ENCODE measurements at places on chromosomes 2 and 18.

DNA sequence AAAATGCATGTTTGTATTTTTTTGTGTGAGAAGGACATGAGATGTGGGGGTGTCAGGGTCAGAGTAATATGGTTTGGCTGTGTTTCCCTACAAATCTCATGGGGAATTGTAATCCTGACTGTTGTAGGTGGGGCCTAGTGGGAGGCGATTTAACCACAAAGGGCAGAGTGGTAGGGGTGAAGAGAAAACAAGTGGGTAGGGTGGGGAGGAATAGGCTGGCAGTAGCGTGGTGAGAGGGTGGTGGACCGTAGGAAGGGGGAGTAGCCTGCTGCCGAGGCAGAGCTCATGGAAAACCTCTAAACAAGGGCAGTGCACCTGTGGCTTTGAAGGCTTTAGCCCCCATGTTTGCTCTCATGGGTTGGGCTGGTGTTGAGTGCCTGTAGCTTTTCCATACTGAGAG is 152.8 kb upstream of the ZNF519 start:
- no peak for DNase-seq

GRCh38 chr18:62838475-62839098 is 123.2 kb downstream of the PHLPP1 start:
- DNase-seq = no peak

GRCh38 chr2:27989149-27989548 is 98.6 kb downstream of the BABAM2 start:
- DNase-seq = no peak

DNA sequence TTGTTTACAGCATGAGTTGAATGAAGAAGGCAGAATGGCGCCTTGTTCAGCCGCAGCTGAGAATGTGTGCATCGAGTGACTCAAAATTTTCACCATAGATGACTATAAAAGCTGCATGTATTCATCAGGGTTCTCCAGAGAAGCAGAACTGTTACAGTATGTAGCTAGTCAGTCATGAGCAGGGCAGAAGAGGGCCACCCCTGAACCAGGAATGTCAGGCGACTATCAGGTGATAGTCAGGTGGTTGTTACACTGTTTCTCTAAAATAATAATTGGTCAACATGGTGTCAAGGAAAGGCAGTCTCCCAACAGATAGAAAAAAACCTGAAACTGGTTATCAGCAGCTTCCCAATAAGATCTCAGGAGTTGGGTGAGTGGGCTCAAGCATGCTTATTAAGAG is 20.2 kb upstream of the NOSTRIN start:
- no peak for DNase-seq

- no peak for DNase-seq
Observed at GRCh38 chr18:47287911-47288585, 36.6 kb upstream of the SKOR2 start.

- DNase-seq = no peak
Observed at GRCh38 chr2:1563943-1564891, 151.0 kb downstream of the TPO start.

- DNase-seq = no peak
Observed at GRCh38 chr18:10546557-10547300, 20.9 kb downstream of the NAPG start.

DNA sequence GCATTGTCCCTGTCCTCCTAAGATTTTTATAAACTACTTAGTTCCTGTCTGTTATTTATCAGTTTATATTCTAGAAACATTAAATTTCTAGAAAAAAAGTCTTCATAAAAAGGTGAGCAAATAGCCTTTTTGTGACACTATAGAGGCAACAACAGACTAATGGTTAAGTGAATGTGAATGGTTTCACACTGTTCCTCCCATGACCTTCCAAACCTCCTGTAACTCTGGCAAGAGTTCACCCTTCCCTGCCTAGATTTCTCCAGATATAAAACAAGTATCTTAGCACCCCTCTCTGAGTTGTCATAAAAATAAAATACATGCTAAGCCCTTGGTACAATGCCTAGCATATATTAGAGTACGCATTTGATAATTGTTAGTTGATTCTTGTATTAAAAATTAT is 29.2 kb downstream of the COBLL1 start:
- DNase-seq = no peak

DNA sequence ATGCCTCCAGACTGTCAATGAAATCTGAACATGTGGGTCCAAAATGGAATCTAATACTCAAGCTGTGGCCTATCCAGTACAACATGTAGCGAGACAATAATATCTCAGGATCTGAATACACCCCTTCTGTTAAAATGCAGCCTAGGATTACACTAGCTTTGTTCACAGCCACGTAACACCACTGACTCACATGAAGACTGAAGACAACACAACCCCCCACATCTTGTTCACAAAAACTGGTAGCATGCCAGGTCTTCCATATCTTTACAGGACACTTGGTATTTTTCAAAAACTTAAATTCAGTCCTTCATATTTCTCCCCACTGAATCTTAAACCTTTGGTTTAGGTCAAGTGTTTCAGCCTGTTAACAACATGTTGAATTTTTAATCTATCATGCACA is 84.2 kb downstream of the SLC8A1 start:
- peak; percentile 73 for DNase-seq

DNA sequence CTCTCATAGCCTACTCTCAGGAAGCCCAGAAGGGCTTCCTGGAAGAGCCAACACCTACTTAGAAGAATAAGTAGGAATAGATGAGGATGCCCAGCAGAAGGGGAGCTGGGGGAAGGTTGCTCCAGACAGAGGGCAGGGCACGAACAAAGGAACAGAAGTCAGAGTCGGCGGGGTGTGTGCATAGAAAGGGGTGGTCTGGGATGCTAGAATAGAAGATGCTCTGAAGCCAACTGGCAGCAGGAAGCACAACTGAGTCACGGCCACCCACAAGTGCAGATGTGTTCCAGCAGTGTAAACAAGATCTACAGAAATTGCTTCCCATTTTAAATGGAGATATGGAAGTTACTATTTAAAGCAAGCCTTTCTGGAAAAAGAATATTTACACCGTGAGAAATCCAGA is 131.0 kb downstream of the ZNF532 start:
- no peak for DNase-seq

- DNase-seq = no peak
Observed at GRCh38 chr2:38145236-38145635, 69.3 kb upstream of the CYP1B1 start.

DNA sequence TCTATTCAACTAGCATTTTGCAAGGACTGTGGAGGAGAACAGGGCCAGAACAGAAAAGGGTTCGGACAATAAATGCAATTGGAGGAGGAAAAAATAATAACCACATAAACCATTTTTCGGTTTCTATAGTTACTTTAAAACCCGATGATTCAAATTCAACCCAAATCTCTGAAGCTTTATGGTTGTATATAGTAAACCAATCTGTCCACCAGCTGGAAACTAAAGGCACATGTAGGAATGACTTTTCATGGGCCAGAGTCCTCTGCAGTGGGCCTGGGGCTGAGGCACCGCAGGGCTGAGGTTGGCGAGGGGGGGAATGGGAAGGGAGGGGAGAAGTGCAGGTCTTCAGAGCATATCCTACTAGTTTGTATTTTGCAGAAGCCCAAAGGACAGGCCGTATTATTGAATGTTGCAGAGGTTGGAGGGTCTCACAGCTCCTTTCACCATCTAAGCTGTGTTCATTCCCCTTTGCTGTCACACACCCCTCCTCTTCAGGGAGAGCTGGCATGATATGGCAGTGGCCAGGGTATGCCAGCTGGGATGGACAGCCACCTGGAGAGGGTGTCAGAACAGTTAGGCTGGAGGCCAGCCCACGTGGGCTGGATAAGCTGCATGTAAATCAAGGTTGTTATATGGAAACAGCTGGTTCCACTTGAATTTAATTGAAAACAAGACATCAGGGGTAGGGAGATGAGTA is 267.1 kb downstream of the PRKCE start:
- DNase-seq = no peak

- peak; percentile 14 for DNase-seq
Observed at GRCh38 chr18:22974001-22974400, 40.9 kb downstream of the RBBP8 start.

DNA sequence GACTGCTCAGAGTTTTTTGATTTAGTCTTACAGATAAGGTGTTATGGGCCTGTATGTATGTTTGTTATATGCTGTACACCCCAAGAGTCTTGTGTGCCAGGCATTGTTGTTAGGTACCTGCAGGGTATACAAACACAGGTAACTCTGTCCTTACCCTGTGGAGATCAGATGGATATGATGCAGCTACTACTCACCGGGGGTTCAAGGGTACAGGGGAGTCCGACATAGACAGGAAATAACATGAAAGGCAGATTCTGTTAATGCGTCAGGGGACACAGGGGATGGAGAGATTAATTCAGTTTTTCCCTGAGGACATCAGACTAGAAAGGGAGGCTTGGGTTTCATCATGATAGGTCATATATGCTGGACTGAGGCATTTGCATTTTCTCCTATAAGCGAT is 31.3 kb downstream of the TRAK2 start:
- no peak for DNase-seq

- DNase-seq = peak; percentile 28
Observed at GRCh38 chr18:49183921-49184320, 233.2 kb upstream of the SMAD7 start.

GRCh38 chr2:240589850-240590525 is 3.5 kb downstream of the CAPN10 start:
- no peak for DNase-seq

- peak; percentile 75 for DNase-seq
Observed at GRCh38 chr2:199977984-199978415, 22.6 kb downstream of the MAIP1 start.

DNA sequence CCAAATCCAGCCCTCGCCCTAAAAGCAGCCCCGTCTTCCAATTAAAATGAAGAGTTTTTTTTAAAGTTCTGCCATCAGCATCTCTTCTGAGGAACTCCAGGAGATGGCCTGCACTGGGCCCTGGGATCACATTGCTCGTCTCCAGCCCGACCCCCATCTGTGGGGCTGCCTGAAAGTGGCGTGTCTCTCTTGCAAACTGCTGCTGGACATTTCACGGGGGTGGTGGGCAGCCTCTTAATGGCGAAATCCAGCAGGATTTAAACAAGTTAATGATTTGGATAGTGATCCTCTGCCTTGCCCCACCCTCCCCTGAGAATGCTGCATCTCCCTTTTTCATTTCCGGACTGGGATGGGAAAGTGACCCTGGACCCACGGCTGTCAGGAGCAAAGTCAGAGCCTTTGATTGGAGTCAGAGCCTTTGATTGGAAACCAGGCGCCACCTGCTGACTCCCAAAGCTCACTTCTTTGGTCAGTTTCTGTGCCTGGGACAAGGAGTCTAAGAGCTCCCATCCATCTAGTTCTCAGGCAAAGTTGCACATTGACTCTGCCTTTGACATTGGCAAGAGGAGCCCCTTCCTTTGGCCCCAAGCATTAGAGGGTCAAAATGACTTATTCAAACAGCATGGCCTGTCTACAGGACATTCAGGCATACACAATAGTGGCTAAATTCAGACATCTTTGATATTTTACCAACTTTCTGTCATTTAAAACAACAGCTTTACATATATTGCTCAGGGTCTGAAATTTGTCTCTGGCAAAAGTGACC is 155.2 kb downstream of the SH3BP4 start:
- DNase-seq = peak; percentile 80

- peak; percentile 95 for DNase-seq
Observed at GRCh38 chr2:31335921-31336585, 78.5 kb downstream of the XDH start.

GRCh38 chr2:156363141-156363540 is 30.6 kb upstream of the NR4A2 start:
- DNase-seq = no peak

GRCh38 chr2:60544062-60544461 is 9.4 kb downstream of the BCL11A start:
- DNase-seq = no peak

DNA sequence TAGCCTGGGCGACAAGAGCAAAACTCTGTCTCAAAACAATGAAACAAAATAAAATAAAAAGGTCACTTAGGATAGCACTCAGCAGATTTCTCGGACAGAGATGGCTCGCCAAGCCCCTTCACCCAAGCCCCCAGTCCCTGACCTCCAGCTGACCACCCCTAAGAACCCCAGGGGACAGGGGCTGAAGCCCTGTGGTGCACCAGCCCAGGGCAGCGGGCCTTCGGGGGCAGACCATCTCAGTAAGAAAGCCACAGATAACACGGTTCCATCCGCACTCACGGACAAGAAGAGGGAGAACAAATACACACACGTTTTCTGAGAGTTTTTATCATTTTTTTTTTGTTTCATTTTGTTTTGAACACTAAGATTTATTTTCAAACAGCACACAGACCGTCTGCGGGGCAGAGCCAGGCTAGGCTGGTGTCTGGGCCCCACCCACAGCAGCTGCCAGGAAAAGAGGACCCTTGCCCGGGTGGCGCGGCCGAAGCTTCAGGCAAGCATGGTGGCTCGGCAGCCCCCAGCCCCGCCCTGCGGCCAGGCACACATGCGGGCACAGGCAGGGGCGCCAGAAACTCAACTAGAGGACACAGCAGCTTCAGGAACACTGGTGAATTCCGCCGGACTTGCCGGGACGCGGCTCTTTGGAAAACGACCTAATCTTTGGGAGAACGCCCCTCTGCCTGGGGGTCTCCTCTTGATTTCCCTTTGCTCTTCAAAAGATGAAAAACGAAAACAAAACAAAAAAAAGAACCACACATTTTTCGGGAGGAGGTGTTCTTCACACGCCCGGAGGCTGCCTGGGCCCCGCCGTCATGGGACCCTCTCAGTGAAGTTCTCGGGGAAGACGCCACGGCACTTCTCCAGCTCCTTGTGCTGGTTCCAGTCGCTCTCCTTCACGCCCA is 59.0 kb downstream of the BIN1 start:
- no peak for DNase-seq

GRCh38 chr2:66582104-66582986 is 147.4 kb downstream of the MEIS1 start:
- no peak for DNase-seq

DNA sequence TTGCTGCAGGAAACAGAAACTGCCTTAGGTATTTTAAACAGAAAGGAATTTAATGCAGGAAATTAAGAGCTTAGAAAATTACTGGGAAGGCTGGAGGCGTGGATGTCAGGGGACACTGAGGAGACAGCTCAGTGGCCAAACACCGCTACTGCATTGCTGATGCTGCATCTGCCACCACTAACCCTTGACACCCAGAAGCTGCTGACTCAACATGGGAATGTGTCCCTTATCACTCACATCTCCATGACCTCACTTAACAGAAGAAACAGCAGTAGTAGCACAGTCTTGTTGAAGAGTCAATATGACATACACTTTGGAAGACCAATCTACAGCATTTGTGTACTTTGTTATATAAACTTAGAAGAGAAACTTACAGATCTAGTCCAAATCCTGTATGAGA is 906.1 kb downstream of the SLC4A3 start:
- DNase-seq = peak; percentile 97

- no peak for DNase-seq
Observed at GRCh38 chr18:71808616-71809015, 735.5 kb downstream of the CBLN2 start.

GRCh38 chr2:218282173-218282991 is 9.9 kb downstream of the TMBIM1 start:
- peak; percentile 53 for DNase-seq

GRCh38 chr2:121245913-121246312 is 39.1 kb downstream of the TFCP2L1 start:
- no peak for DNase-seq

DNA sequence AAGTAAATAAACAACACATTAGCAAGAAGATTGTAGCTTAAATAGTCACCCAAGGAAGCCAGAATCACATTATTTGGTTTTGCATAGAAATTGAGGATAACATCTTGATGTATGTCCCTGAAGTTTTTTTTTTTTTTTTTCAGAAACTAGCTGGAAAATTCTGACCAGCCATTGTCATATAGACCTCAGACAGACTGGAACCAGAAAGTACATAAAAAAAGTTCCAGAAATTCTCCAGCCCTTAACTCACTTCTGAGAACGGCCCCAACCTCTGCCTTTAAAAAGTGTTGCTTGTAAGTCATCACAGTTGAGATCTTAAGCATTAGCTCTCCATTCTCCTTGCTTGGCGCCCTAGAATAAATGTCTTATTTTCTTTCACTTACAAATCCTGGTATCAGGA is 350.5 kb downstream of the CCDC85A start:
- DNase-seq = peak; percentile 85

Measured in EL (cell line).